Activated CD8-positive, alpha-beta T cell treated with anti-CD3 and anti-CD28 coated beads for 36 hours (primary cell): ENCODE measurements at places on chromosomes 4 and X.

GRCh38 chr4:176735300-176735699 lies 57.4 kb downstream of the VEGFC start:
- DNase-seq: no peak

- no peak for DNase-seq
Measured at GRCh38 chrX:42241421-42241820, 318.1 kb upstream of the CASK start.

DNA sequence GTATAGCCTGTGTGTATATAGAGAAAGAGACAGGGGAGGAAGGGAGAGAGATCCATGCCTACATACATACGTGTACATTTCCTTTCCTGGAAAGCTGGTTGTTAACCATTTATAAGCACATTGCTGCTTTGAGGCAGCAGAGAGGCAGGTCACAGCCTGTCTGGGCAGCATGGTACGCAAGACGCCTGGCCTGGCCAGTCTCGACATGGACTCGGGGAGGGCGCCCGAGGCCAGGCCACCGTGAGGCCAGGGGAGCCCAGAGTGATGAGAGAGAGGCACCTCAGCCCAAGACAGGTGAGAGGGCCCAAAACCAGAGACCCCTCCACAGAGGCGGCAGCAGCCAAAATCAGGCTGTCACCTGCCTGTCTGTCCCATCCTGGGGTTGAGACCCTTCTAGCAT lies 3.9 kb downstream of the TREX2 start:
- no peak for DNase-seq

- no peak for DNase-seq
Measured at GRCh38 chr4:189299706-189300105, 641.0 kb upstream of the FRG1 start.

DNA sequence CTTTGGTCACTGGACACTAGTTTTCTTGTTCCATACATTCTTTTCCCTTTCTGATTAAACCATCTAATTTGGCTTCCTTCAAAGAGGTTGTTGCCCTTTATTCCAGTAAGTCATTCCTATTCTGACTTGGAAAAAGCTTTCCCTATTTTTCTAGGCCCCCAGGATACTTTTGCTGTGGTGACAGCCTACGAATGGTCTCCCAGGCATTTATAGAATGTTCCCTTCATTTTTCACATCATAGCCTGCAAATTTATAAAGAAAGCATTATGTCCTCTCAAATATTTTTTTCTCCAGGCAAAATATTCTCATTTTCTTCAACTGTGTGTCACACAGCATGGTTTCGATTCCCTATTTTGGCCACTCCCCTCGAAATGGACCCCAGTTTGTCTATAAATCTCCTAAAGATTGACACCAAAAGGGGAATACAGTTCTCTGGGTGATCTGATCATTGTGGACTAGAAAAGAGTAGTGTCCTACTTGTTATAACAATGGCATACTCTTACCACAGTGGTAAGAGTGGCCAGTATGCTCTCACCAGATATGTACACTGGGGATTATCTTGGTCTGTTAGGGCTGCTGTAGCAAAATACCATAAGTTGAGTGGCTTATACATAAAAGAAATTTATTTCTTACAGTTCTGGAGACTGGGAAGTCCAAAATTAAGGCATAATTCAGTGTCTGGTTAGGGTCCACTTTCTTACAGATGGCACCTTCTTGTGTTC lies 41.5 kb upstream of the BMP2K start:
- no peak for DNase-seq

- DNase-seq: peak; percentile 39
Measured at GRCh38 chr4:82989575-82990429, 20.8 kb downstream of the LIN54 start.

- no peak for DNase-seq
Measured at GRCh38 chrX:7214251-7214650, 66.3 kb upstream of the PUDP start.

GRCh38 chrX:133776072-133776471 lies 209.3 kb downstream of the GPC3 start:
- DNase-seq: peak; percentile 68

- DNase-seq: no peak
Measured at GRCh38 chrX:44291468-44292092, 51.9 kb downstream of the EFHC2 start.

- no peak for DNase-seq
Measured at GRCh38 chr4:113159942-113160545, 110.6 kb downstream of the ANK2 start.

GRCh38 chr4:74376888-74377483 lies 12.0 kb downstream of the EREG start:
- DNase-seq: no peak

DNA sequence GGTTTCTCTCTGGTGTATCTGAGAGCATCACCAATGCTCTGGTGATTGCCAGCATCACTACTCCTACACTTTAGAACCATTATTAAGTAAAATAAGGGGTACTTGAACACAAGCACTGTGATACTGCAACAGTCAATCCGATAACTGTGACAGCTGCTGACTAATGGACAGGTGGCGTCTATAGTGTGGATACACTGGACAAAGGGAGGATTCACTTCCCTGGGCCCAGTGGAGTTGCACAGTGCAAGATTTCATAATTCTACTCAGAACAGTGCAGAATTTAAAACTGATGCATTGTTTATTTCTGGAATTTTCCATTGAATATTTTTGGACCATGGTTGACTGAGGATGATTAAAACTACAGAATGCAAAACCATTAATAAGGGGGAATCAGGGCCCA lies 97.8 kb downstream of the SHROOM3 start:
- DNase-seq: no peak

- no peak for DNase-seq
Measured at GRCh38 chr4:56688094-56688647, 7.1 kb upstream of the HOPX start.

DNA sequence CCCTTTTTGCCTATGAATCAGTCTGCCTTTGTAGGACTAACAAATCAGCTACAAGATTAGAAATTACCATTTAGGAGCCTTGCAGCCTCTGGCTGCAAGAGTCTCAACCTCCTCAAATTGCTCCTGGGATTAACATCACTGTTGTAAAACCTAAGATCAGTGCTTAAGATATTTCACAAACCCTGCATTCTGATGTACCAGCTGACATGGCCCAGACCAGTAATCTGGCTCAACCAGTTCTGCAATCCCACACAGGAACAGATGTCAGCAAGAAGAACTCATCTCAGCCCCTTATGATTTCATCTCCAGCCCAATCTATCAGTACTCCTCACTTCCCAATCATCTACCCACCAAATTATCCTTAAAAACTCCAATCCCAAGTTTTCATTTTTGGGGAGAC lies 32.5 kb upstream of the AADAT start:
- no peak for DNase-seq

DNA sequence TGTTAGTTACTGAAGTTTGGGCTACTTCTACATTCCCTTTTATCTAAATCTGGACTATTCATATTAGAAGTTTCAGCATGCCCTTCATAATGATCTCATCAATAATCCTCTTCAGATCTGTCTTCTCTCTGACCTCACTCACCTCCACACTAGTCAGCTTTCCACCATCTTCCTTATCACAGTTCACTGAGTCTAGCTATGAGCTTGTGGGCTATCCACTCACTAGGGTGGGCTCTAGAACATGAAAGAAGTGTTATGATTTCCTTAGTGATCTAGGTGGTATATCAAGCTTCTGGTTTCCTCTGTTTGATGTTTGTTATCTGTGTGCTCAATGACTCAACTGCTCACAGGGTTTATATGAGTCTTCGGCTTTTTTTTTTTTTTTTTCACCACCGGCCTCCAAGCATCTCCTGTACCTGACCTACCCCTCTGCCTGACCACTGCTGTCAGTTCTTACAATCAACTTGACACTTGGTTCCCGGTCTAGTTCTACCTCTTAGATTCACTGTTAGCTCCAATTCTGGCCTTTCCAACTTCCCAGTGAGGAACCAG lies 103.1 kb downstream of the PAPSS1 start:
- DNase-seq: no peak

DNA sequence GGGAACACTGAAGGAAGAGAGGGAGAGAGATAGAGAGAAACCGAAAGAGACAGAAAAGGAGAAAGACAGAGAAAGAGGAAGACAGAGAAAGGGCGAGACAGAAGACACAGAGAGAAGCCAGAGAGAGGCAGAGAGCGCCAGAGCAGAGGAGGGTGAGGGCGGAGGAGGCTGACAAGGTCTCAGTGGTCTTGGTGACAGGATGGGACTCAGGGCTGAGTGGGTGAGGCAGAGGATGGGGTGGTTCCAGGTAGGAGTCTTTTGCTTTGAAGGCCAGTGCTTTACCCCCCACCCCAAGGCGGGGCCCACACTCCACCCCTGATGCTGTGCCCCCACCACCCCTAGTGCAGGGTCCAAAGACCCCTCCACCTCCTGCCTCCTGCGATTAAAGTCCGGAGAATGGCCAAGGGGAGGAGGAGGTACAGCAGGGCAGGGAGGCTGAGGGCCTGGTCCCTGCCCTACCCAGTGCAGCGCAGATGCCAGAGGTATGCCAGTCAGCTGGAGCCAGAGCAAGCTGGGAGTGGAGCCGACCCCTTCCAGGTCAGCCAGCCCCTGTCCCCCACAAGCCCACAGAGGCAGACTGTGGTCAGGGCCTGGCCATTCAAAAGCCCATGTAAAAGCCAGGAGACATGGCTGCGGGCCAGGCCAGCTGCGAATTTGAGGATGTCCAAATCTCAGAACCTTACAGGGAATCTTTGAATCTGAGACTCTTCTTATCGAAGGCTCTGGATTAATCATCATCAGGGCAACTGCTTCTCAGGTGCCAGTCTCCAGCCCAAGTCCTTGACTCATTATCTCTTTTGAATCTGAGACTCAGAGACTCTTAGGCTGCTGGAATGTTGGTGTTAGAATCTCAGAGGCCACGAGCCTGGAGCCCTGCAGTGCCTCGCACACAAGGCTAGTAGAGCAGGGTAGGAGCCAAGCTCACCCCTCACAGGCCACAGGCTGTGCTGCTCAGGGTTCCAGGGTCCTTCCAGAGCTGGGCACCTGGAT lies 758 bp downstream of the IQSEC2 start:
- no peak for DNase-seq

DNA sequence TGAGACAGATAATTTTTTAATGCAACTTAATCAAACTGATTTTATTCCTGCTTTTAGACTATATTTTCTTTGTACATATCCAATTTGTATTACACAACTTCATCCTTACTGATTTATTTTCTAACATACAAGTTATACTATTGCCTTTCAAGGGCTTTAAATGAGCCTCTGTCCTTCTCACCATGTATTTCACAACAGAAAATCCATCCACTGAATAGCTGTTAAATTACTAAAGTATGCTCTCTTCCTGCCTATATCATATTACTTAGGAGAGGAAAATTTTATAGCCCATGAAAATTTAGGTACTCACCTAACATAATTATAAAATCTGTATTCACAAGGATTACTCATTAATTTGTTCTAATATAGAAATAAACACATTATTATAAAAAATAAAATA lies 528.6 kb downstream of the ANKRD50 start:
- no peak for DNase-seq

GRCh38 chrX:151279161-151279560 lies 102.8 kb downstream of the GPR50 start:
- no peak for DNase-seq

DNA sequence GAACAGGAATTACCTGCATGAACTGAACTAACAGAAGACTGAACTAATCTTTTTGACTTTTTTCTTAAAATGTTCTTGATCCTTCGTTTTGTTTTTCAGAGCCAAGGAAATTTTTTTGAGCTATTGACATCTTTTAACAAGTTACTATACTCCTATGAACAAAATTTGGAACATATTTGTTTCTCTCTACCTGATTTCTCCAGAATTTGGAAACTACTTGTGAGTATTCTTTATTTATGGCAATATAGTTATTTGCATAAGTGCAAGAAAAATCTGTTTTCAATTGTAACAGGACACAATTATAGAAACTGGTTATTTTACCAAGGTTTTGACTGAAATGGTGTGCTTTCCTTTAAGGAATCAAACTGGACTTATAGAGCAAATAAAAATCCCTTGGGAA lies 89.5 kb upstream of the HPGD start:
- DNase-seq: no peak

GRCh38 chr4:93203708-93204107 lies 624.8 kb upstream of the ATOH1 start:
- DNase-seq: no peak

- peak; percentile 24 for DNase-seq
Measured at GRCh38 chr4:174714393-174715211, 114.4 kb downstream of the GLRA3 start.

GRCh38 chr4:186260117-186260503 lies 5.9 kb upstream of the F11 start:
- no peak for DNase-seq

DNA sequence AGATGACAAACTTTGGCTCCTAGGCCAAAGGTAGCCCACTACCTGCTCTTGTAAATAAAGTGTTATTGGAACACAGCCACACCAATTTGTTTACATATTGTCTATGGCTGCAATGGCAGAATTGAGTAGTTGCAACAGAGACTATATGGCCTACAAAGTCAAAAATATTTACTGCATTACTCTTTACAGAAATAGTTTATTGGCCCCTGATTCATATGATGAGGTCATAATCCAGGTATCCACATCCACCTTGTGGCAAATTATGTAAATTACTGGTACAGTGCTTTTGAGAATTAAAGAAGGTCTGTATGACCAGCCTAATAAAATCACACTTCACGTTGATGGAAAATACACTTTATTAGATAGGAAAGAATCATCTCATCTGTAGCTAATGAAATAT lies 337.0 kb upstream of the DDX53 start:
- DNase-seq: no peak

- DNase-seq: no peak
Measured at GRCh38 chr4:41318839-41319530, 62.3 kb downstream of the UCHL1 start.
